ENCODE measurements at places on chromosomes 6 and 20. TPM values are rescaled to one million over a fixed set of nuclear protein-coding genes. Genes with fewer than 3 reads are reported as not detected.

Gene TGM2
- 13.8 TPM for polyA plus RNA-seq

Gene TMEM244
- polyA plus RNA-seq = 0.27 TPM

Gene COL9A1
- polyA plus RNA-seq = 6.1 TPM

DNA sequence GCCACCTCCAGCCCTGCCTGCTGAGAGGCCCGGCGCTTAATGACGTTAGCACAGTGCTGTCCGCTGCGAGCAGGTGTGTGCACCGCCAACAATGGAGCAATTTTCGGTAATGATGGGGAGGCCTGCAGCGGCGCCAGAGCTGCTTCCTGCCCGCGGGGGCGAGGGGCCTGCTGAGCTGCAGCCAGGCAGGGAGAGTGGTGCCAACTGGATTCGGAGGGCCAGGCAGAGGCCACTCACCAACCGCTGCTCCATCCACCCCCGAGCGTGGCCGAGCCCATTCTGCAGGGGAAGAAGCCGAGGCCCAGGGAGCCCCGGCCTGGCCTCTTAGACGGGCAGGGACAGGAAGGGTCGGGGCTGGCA, 9.6 kb downstream of the HRH3 start:
- no peak for DNase-seq

- no peak for DNase-seq
Observed at GRCh38 chr6:146341493-146342230, 202.0 kb upstream of the RAB32 start.

DNA sequence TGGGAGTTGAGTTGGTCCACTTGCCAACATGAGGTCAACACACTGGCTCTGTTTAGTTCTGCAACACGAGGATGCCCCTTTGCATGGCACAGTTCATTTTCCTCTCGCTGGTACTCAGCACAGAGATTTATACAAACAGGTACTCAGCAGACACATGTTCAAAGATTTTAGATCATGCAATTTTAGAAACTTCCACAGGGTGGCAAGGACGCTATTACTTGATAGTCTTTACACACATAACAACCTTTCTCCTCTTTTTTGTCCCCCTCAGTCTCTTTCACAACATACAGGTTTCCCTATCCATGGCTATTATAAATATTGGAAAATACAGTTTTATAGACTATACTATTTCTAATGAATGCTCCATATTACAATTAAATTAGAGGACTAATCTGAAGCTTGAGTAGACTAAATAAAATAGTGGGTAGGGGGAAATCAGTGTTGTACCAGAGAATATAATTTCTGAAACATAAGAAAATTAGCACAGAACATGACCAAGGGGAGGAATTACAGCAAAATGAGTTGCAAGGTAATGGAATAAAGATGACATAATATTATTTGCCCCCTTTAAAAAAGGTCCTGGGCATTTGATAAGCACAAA, 331.8 kb upstream of the BTBD3 start:
- DNase-seq = no peak

GRCh38 chr6:140344142-140344913, 969.9 kb upstream of the CITED2 start:
- DNase-seq = no peak

DNA sequence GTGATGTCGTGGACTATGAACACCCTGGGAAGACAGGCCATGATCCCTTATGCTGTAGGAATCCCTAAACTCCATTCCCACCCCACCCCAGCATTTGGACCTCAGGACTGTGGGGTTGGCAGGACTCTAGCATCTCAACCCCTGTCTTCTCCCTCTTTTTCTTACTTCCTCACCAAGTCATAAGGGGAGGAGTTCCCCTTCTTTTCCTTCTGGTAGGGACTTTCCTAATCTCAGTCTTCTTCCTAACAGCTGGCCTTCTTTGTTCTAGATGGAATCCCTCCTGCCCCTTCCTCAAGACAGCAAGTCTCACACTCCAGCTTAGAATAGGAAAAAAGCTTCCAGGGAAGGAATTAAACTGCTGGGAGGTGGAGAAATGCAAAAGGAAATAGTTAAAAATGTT, 2.3 kb upstream of the SIRPB2 start:
- DNase-seq = no peak
